ENCODE measurements at places on chromosomes 2 and 18.

DNA sequence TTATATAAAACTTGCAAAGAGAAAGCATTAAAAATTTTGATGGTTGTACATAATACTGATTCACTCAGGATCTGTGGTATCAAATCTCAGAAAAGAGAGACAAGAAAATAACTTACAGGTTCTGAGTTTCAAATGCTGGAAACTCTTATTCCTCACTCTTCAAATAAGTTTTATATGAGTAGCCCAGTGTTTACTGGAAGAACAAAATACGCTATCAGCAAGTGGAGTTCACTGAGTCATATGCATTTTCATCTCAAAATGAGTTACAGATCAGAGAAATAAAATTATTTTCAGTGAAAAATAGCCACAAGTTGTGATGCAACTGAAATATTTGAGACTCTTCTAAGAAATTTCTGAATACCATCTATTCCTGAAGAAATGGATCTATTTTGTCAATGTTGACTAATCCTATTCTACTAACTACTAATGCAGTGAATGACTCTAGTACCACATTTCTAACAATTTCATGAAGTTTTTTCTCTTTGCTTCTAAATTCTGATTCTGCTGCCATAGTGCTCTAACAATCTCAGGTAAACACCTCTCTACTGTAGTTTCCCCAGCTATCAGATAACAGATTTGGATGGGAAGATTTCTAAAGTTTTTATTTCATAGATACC lies 391.7 kb downstream of the ZEB2 start:
- DNase-seq, result no peak

DNA sequence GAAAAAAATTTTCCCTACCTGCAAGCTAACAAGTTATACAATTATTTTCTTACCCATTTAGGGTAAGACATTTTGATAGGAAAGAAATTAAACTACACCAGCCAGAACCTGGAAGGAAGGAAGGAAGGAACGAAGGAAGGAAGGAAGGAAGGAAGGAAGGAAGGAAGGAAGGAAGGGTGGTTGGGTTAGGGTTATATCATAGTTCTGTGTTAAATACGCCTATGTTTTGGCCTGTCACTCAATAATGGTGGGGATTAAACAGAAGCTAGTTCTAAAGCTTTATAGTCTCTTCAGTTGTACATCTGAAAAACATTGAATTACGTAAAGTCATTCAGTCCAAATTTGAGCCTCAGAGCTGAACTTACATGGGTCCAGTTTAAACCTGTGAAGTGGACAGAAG lies 74.9 kb upstream of the DNMT3A start:
- no peak for DNase-seq

- DNase-seq, result no peak
These were observed 49.4 kb downstream of the RHOB start for GRCh38 chr2:20496076-20496872.

DNA sequence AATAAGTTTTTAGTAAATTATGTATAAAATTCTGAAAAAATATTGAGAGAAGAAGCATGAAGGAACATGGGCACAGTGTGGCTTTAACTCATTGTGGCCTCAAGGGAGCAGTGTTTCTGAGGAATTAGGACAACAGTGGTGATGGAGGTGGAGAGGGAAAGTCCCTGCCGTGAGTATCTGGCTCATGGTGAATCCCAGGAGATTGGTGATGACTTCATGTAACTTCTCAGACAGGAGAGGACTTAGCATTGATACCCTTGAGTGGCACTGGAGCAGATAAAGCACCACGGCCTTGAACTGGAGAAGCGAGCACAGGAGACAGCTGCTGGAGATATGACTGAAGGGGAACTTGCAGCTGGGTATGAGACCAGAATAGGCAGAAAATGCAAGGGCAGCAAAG lies 35.0 kb upstream of the LRP1B start:
- peak; percentile 17 for DNase-seq

- DNase-seq, result no peak
These were observed 156.7 kb upstream of the CDH19 start for GRCh38 chr18:66760559-66760958.

GRCh38 chr2:158570869-158571268 lies 114.1 kb downstream of the PKP4 start:
- no peak for DNase-seq

DNA sequence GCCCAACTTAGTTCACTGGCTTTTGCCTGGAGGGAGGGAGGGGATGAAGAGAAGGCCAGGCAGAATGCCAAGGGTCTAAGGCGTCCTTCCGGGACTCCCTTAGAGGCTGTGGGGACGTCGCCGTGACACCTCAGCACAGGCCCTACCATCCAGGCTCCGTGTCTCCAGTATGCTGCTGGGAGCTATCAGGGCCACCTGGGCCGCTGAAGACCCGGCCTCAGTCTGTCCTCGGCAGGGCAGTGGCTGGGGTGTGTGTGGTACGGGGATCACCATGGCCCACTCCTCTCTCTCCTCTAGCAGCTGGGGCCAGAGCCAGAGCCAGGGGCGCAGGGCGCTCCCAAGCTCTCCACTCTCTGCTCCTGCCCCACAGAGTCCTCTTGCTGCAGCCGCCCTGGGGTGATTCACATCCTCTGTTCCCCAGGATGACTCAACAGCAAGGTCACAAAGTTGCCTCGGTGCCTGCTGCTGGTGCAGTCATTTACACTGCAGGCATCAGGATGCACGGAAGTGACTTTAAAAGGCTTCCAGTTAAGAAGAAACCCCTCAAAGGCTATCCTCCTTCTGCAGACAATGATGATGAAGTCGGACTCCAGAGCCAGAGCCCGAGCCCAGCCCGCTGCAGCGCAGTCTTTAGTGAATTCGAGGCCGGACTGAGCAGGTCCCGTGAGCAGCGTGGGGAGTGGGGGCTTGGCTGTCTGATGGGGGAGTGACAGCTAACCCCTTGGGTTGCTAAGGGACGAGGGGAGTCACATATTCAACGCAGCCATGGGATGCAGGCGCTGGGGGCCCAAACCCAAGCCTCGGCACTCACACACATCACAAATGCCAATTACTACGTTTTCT lies 31.9 kb downstream of the SNORC start:
- no peak for DNase-seq

DNA sequence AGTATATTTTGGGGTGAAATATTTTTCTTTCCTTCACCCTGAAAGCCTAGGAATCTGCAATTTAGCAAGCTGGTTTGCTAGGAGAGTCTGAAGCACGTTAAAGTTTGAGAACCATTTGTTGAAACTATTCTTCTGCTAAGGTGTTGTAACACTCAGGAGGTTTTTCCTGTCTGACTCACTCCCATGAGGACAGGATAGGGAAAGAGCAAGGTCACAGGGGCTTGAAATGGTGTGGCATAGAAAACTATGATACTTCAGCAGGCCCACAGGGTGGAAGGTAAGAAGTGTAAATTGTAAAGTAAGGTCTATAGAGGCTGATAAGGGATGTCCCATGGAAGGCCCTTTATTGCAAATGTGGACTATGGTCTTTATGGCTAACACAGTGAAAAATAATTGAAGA lies 177.7 kb upstream of the ZC3H15 start:
- no peak for DNase-seq

DNA sequence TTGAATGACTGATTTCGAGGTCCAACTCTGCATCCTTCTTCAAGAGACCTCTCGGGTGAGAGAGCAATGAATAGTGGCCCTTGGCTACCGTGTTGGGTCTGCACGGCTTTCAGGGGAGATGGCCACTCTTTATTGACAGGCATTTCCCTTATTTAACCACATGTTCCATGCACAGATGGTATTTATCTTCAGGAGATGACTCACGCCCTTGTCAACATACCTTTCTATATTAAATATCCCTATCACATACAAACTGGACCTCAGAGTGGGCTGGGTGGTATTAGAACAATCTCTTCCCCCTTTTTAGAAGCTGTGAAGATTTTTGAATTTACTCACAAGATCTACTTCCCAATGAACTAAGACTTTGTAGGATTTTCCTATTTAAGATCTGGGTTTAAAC lies 109.6 kb upstream of the CDC42EP3 start:
- no peak for DNase-seq

Data from globus pallidus (tissue), 1 donor.